Fibroblast of skin of back (primary cell): ENCODE measurements at places on chromosomes 5 and 9.

DNA sequence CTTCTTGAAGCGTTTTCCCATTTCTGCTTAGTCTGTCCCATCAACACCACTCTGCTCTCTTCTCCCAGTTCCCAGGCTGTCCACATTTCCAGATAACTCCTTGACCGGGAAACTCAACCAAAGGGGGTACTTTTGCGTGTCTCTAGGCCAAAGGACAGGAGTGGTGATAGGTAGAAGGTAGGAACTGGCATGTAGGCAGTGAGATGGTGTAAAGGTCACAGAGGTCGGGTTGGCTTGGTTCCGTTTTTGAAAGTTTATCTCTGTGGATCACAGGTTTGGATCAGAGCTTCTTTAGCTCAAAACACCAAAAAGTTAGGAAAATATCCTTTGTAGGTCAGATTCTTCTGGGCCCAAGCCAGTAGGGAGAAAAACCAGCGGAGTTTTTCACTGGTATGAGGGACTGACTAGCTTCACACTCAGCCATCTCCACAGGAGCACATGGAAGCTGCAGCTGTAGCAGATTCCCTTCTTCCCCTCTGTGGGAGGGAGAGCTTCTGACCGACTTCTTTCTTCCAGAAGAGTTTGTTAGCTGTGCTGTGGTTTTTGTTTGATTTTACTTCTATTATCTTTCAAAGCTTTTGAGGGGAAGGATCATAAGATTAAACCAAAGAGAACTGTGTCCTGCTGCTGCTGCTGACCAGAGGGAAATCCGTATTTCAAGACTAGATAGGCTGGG lies 98.4 kb upstream of the DMRT1 start:
- no peak for DNase-seq

- DNase-seq: no peak
Observed at GRCh38 chr9:96423985-96424336, 5.8 kb upstream of the ZNF367 start.

DNA sequence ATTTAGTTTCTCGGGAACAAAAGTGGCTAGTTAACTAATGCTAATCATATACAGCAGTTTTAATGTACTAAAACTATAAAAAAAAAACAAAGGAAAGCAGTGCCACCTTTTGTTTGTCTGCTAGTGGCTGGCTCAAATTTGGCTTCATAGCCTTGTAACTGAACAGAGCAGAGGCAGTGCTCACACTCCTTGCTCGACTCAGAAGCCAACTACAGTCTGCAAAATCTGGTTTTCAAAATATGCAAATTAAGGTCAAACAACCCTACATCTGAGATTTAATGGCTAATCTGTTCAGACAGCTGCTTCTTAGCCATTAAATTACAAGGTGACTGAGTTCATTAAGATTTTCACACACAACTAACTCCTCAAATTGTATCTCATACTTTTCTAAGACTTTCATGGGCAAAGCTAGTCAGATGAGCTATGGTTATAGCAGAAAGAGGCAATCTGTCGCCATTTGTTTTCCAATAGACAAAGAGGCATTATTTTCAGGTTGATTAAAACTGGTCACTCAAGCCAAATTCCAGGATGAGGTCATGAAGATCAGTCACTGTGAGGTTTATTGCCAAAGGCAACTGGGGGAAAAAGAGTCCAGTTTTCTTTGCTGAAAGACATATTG lies 56.8 kb upstream of the EPB41L4A start:
- DNase-seq: no peak

GRCh38 chr9:77569335-77569734 lies 78.8 kb downstream of the GNA14 start:
- no peak for DNase-seq
